Renal cortex interstitium (tissue), 15 donors: ENCODE measurements at places on chromosomes 12 and 14. TPM values are rescaled to one million over a fixed set of nuclear protein-coding genes. Genes with fewer than 3 reads are reported as not detected.

The TMEM30B gene
- 11.2 TPM for polyA plus RNA-seq

The METAP2 gene
- 135 TPM for polyA plus RNA-seq

The ZNF10 gene
- polyA plus RNA-seq, result 38.0 TPM

GRCh38 chr12:14892726-14893505 is 7.3 kb upstream of the MGP start:
- DNase-seq, result no peak

GRCh38 chr14:22508150-22508457 is 80.9 kb downstream of the DAD1 start:
- DNase-seq, result no peak

- DNase-seq, result no peak
These were observed 3.7 kb upstream of the ZBTB39 start for GRCh38 chr12:57009949-57010626.

DNA sequence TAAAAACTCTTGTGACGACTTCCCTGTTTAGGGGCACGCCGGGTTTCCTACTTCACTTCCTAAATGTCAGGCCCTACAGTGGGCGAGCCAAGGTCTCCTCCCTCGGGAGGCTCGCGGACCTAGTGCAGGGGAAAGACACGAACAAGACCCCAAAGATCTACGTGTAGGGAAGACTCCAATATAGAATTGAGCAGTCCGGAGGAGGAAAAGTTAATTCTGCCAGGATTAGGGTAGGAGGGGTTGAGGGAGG is 564 bp downstream of the ATXN3 start:
- DNase-seq, result peak; percentile 31

- DNase-seq, result peak; percentile 61
These were observed at the start of gene PLEKHH1 for GRCh38 chr14:67532998-67533753. Gene PLEKHH1 (plus strand): TSS chr14:67533290. CDS start chr14:67541868, 8,578 bp downstream.
